ENCODE measurements at places on chromosomes 2 and 18.

DNA sequence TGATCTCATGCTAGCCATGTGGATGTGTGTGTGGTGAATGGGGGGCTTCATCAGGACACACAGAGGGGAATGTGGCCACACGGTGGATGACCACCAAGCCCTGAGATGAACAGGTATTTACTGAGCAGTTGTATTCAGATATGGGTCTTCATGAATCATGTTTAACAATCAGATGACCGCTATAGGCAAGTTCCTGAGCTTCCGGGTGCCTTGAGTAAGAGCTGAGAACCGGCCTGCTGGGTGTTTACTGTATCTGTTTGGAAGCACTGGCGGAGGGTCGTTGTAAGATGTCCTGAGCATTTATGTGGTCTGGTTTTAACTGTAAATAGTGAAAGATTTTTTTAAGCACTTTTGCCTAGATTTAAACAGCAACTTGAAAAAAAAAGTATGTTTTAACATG lies 43.9 kb downstream of the BOLA3 start:
- DNase-seq: no peak

DNA sequence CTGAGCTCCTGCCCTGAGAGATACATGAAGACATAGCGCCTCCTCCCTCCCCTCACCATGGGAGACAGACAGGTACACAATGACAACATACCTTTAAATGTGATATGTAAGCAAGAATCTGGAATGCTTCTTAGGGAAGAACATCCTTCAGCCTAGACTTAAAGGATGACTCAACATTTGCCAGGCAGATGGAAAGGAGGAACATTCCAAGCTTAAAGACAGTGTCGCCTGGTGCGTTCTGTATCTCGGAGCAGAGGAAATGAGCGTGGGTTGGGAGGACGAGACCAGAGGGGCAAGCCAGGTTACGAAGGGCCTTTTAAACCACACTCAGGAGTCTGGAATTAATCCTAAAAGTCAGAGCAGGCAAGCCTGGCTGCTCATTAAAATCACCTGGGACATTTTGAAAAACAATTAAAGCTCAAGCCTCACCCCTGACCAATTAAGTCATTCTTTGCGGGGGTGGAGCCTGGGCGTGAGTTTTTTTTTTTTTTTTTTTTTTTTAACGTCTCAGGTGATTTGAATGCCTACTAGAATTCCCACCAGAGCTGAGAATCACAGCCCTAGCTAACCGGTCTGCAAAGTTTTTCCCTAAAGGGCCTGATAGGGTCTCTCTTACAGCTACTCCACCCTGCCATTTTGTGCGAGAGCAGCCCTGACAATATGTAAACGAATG lies 131.2 kb upstream of the SEC11C start:
- DNase-seq: no peak

GRCh38 chr18:31125878-31126277 lies 23.7 kb upstream of the DSC2 start:
- no peak for DNase-seq

DNA sequence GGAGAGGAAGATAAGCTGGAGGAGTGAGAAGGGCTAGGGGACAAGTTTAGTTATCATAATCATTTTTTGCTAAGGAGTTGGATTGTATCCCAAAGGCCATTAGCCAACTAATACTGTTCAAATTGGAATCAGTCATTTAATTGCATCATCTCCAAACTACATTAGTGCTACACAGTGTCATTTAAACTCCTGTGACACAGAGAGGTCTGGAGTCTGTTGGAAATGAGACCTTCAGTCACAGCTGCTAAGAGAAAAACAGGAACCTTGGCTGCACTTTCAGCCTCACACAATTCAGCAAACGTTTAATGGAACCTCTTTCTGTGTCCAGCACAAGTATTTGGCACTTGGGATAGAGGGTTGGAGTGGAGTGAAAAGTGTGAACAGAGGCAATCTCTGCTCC lies 175.5 kb upstream of the MGAT5 start:
- DNase-seq: no peak

DNA sequence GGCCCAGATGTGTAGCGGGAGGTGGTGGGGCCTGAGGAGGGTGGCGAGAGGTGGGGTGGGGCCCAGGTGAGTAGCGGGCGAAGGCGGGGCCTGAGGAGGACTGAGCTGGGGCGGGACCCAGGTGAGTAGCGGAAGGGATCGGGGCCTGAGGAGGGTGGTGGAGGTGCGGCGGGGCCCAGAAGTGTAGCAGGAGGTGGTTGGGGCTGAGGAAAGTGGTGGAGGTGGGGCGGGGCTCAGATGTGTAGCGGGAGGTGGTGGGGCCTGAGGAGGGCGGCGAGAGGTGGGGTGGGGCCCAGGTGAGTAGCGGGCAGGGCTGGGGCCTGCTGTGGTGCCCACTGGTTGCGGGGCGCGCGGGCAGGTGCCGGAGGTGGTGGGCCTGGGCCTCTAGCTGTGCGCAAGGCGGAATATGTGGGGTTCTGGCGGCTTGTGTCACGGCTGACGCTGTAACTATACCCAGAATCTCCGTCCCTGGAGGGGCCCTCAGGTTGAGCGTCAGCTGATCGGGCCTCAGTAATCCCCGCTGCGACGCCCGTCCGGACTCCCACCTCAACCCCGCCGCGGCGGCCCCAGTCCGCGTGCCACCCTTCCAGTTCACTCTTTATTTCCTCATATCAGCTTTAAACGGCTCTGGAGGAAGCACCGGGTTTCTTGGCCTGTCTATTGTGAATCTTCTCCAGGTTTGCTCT lies 866 bp upstream of the SF3B6 start:
- no peak for DNase-seq

- no peak for DNase-seq
Observed at GRCh38 chr2:30272286-30272685, 41.0 kb downstream of the LBH start.

DNA sequence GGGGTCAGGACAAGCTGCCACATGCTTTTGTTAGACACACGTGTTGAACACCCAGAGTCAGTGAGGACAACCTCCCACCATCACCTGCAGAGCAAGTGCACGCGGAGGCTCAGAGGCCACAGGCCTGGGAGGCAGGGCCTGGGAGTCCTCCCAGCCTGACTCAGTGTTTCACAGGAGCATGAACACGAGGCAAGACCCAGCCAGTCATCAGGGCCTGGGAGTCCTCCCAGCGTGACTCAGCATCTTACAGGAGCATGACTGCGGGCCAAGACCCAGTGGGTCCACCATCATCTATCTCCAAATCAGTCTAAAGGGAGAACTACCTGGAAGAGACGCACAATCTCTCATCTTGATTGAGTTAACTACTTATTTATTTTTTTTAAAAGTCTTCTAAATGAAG lies 112.6 kb upstream of the PXDN start:
- no peak for DNase-seq

DNA sequence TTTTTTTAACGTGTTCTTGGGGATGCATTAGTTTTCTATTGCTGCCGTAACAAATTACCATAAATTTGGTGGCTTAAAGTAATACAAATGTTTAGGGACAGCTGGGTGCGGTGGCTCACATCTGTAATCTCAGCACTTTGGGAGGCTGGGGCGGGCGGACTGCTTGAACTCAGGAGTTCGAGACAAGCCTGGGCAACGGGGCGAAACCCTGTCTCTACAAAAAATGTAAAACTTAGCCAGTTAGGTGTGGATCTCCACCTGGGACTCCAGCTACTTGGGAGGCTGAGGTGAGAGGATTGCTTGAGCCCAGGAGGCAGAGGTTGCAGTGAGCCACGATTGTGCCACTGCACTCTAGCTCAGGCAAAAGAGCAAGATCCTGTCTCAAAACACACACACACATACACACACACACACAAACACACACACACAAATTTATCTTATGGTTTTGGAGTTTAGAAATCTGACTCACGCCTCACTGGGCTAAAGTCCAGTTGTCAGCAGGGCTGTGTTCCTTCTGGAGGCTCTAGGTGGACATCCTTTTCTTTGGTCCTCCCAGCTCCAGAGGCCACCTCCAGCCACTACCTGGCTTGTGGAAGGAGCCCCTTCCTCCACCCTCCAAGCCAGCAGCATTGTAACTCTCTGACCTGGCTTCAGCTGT lies 76.1 kb downstream of the SEPTIN10 start:
- no peak for DNase-seq

DNA sequence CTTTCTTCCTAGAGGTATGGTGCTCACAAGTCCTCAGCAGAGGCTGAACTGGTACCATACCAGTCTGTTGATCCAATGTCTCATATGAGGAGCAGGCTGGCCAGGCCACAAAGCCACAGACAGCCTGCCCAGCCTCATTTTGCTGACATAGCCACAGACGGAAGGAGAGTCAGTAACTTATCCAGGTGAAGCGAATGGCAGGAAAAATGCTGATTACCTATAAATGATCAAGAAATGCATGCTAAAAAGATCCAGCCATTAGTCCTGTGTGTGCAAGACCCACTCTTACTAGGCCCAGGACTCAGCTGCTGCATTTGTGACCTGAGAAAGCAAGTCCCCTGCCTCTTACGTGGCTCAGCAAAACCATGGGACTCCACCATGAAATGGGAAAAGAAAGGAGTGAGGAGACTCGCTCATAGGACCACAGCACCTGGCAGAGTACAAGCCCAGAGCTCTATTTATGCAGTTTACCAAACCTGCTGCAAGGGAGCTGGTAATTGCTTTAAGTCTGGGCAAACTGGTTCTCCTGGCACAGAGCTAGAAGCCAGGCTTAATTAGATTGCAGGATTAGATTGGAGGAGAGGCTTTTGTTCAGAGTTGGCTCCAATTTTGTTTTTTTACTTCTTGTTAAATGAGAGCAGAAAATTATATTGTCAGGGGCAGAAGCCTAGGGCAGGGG lies 19.0 kb downstream of the RHOB start:
- DNase-seq: no peak

- no peak for DNase-seq
Observed at GRCh38 chr2:28335666-28336065, 57.0 kb upstream of the FOSL2 start.

GRCh38 chr2:183948861-183949260 lies 649.5 kb upstream of the ZNF804A start:
- DNase-seq: no peak

DNA sequence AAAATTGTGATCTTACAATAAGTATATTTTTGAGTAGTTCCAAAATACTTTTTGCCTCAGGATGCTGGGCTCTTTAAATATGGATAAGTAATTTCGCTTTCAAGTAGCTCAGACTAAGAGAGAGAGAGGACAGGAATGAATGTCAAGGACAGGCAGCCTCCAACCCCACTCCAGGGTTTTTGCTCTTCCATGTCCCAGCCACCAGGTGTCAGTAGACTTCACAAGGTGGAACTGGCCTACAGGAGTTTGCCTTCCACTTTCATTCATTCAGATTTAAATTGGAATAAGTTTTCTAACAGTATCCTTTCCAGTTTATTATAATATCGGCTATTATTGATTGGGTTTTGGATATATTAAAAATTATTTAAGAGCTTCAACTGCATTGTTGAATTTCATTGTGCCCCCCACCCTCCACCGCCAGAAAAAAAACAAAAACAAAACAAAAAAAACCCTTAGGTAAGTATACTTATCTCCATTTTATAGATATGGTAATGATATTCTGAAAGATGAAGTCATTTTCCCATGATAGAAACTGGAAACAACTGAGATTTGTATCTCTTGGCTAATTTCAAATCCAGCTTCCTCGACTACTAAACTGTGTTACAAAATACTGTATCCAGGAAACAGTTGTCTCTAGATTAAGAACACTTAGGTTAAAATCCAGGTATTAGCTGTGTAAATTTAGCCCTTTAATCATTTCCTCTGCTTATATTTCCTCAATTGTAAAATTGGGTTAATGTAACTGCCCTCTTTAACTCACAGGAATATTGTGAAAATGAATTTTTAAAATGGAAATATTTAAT lies 793.1 kb downstream of the ERBB4 start:
- DNase-seq: peak; percentile 52

GRCh38 chr18:33210575-33211189 lies 229.8 kb downstream of the CCDC178 start:
- no peak for DNase-seq

DNA sequence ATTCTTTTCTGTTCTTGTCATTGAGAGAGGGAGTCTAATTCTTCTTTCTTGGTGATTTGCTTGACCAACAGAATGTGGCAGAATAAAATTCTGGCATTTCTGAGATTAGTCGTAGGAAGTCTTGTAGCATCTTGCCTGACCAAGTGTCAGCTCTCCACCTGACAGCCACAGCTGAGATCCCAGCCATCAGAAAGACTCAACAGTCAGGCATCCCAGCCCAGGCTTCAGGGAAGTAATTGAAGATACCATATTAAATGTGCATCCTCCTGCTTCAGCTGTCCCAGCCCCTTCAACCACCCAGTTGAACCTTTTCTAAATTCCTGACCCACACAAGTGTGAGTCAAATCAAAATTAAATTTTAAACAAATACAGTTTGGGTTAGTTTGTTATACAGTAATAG lies 208.3 kb downstream of the PIK3C3 start:
- no peak for DNase-seq

- DNase-seq: no peak
Observed at GRCh38 chr2:221465776-221466175, 106.3 kb downstream of the EPHA4 start.

- no peak for DNase-seq
Observed at GRCh38 chr2:216151313-216152025, 42.3 kb downstream of the XRCC5 start.

DNA sequence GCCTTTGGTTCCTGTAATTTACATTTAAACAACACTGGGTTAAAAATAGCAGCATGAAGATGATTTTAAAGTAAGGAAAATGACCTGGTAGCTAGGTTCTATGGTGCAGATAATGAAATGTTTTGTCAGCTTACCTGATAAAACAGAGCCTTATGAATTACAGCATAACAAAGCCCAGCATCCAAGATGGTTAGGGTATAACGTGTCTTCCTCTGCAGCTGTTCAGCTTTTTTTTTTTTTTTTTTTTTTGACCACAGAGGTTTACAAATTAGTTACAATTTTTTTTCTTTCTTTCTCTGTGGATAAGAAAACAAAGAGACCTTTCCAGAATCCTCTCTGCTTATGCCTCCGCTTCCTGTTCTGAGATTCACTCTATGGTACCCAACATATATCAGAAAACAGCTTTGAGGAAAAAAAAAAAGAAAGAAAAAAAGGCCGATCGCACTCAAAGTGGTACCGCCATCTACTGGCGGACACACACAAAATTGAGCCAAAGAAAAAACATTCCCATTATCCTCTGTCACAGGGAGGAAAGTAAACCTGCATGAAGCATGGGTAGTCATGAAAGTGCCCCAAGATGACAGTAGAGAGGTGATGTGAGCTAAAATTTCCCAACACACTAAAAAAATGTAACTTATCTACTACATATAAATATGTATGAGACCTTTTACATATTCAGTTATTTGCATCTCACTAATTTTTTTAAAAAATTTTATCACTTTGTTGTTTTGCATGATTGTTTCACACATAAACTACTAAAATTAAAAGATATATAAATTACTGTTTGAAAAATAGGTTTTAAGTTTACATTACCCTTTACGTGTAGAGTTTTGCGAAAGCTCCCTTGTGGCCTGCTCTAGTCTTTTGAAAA lies at the start of gene SCN3A:
Gene SCN3A, minus strand, starts transcription at position 362 of the 871 bp plus-strand sequence. CDS start 27,656 bp downstream, outside the sequence.
- no peak for DNase-seq

DNA sequence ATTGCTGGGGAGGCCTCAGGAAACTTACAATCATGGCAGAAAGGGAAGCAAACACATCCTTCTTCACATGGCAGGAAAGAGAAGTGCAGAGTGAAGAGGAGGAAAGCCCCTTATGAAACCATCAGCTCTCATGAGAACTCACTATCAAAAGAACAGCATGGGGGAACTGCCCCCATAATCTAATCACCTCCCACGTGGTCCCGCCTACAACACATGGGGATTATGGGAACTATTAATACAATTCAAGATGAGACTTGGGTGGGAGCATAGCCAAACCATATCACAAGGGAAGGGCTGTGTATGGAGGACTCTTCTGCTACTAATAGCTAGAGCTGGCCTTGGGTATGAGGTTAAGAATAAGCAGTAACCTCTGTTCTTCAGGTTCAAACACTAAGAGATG lies 8.8 kb upstream of the SETBP1 start:
- DNase-seq: no peak
